Activated CD4-positive, alpha-beta T cell treated with anti-CD3 and anti-CD28 coated beads, Interleukin-2, amount 50 U/mL, for 4 hours (primary cell): ENCODE measurements at places on chromosomes 3 and 15.

- no peak for DNase-seq
Measured at GRCh38 chr3:171974986-171975837, 64.2 kb upstream of the FNDC3B start.

DNA sequence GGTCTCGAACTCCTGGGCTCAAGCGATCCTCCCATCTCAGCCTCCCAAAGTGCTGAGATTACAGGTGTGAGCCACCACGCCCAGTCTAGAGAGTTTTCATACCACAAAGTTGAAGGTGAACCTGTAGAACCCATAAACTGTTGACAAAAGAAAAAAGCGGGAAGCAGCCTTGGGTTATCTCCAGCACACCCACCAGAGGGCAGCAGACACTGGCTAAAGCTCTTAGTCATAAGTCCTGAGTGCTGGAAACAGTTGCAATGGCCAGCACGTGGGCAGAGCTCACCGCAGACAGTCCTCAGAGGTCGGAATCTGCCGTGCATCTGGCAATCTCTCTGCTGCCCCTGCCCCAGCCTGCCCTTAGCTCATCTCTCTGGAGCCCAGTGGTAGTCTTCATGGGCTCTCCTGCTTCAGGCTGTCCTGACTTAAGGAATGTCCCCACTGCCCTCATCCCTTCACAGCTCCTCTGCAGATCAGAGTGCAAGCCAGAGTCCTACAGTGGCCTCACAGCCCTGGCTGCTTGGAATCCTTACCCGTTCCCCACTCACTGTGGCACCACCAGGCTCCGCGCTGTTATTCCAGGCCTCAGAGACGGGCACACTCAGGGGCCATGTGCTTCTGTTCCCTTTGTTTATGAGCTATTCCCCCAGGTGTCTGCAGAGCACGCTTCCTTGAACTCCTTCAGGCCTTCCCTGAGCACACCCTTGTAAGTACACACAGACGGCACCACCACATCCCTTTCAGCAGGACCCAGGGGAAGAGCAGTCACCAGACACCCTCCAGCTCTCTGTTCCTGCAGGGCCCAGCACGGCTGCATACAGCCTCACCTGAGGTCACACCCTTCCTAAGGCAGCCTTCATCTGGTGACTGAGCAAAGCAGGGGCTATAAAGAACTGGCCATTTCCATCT lies 8.8 kb upstream of the ELP6 start:
- peak; percentile 61 for DNase-seq

GRCh38 chr15:78565951-78566774 lies 843 bp downstream of the CHRNA5 start:
- DNase-seq: no peak

- DNase-seq: no peak
Measured at GRCh38 chr3:185311991-185312390, 50.9 kb upstream of the MAP3K13 start.

DNA sequence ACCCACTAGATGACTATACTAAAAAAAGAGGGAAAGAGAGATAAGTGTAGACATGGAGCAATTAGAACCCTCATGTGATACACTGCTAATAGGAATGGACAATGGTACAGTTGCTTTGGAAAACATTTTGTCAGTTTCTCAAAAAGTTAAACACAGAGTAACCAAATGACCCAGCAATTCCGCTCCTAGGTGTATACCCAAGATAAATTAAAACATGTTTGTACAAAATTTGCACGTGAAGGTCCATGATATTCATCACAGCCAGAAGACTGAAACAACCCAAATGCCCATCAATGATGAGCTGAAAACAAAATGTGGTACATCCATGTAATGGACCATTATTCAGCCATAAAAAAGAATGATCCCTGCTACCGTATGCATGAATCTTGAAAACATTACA lies 11.8 kb downstream of the MESP2 start:
- DNase-seq: no peak

GRCh38 chr3:184349563-184350470 lies 11.6 kb downstream of the CLCN2 start:
- DNase-seq: no peak

GRCh38 chr15:50146632-50147031 lies 27.6 kb upstream of the ATP8B4 start:
- DNase-seq: no peak

DNA sequence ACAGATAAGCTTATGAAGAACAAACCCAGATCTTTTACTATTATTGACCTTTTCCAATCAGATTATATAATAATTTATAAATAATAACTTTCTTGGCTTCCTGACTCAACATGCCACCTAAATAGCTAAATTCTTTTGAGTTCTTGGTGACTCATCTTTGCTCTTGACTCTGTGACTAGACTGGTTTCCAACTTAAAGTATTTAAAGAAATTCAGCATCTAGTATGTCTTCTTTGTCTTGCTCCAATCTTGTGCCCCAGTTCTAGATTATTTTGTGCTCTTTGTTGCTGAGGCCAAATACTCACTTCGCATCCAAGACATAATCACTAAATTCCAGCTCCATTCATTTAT lies 483.2 kb upstream of the TBL1XR1 start:
- DNase-seq: no peak

GRCh38 chr3:9826815-9827573 lies 16.8 kb downstream of the RPUSD3 start:
- DNase-seq: no peak

DNA sequence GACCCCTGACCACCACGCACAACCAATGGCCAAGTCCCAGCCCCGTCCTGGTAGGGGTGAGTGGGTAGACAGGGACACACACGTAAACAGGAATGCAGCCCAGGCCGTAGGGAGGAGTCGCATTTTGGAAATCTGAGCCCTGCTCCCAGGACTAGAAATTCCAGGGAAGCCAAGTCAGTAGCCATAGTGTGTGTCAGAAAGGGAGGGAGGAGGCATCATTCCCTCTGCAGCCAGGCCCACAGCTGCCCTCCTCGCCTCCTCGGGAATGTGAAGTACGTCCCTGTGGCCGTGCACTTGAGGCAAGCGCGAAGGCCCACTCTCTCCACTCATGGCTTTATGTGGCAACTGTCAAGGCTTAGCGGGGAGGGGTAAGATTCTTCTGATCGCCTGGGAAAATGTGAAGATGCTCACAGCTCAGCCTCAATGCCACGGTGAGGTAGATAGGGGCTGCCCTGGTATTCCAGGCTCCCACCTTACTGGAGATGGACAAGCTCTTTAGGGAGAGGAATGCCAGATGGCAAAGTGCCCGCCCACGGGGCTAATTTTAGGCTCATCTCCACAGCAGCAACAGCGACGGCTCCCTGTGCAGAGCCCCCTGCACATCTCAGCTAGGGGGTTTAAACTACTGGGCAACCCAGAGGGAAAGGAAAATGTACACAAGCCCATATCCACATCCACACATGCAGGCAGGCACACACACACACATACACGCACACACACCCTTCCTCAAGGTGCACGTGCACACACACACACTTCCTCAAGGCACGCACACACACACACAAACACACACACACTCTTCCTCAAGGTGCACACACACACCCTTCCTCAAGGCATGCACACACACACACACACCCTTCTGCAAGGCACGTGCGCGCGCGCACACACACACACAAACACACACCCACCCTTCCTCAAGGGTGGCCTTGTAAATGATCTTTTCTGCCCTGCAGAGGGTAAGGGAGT lies 65.5 kb downstream of the ADCY5 start:
- DNase-seq: no peak

GRCh38 chr15:52179278-52180195 lies 11.7 kb downstream of the GNB5 start:
- peak; percentile 84 for DNase-seq

DNA sequence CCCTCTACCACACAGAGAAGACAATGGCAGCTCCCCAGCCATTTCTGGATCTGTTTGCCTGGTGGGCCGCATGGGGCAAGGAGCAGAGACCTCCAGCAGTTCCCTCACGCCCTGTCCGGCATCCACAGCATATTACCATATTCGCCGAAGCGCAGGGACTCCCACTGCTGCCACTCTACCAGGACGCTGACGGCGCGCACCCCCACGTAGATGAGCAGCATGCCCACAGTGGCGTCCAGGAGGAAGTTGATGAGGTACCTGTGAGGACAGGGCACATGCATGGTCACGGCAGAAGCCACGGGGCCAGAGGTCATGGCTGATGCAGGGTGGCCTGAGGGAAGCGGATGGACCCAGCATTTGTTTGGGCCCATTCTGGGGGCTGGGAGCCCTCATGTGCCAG lies 14.8 kb upstream of the MUSTN1 start:
- no peak for DNase-seq

DNA sequence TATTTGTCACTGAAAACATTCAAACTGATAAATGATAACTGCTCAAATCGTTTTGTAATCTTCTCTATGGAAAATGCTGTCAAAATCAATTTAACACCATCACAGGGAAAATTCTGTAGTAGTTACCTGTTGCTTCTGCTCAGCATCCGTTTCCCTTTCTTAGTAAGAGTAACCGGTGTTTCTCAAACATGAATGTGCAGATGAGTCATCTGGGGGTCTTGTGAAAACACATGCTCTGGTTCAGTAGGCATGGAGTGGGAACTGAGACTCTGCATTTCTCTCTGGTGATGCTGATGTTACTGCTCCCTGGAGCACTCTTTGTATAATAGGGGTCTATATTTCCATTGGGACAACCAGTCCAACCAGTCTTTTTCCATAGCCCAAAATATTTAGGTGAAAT lies 145.1 kb downstream of the SEMA6D start:
- no peak for DNase-seq

GRCh38 chr3:43211681-43212080 lies 74.7 kb upstream of the SNRK start:
- no peak for DNase-seq

DNA sequence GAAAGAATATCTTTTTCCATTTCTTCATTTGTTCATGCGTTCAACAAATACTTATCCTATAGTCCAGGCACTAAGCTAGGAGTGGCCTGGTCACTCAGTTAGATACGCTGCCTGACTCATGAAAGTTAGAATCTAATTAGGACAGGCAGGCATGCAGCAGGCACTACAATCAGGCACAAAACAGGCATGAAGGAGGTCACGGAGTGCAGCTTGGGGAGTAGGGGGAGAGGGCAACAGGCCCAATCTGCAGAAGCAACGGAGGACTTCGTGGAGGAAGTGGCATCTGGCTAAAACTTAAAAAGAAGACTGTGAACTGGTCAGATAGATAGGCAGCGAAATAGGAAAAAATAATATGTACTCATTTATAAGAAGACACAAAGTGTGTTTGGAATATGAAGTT lies 420.9 kb downstream of the MAGI1 start:
- DNase-seq: no peak

DNA sequence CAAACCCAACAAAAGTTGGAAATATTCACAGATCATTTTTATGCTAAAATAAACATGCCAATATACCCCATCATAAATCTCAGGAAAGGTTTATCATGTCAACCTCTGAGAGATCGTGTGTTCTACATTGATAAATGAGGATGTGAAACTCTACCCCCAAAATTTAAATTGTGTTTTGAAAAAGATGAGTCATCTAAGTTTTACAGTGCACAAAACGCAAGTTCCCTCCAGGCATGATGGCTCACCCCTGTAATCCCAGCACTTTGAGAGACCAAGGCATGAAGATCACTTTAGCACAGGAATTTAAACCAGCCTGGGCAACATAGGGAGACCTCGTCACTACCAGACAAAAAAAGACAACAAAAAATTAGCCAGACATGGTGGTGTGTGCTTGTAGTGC lies 1487.0 kb upstream of the GBE1 start:
- no peak for DNase-seq

GRCh38 chr15:88986949-88987590 lies 73.9 kb upstream of the MFGE8 start:
- DNase-seq: no peak

DNA sequence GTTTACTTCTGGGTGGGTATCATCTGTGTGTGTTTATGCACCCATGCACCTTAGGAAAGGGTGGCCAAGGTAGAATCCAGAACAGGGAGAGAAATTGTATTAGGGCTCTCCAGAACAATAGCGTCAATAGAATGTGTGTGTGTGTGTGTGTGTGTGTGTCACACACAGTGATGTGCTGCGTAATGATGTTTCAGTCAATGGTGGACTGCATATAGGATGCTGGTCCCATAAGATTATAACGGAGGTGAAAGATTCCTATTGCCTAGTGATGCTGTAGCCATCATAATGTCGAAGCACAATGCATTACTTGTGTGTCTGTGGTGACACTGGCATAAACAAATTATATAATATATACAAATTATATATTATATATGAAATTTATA lies 69.3 kb upstream of the PRR23C start:
- DNase-seq: no peak

DNA sequence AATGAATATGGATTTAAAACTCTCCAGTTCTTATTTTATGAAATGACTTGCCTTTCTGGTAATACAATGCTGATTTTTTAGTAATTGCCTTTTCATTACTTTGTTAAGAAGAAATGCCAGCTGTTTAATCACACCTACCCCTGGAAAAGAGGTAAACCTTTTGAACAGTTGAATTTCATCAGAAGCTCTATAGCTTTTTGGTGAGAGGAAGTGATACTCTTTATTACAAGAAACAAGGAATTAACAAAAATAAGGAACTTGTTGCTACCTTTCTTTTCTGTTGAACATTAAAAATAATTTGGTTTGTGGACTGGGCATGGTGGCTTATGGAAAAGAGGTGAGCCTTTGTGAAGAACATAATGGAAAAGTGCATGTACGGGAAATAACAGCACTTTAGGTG lies 19.7 kb downstream of the BLOC1S6 start:
- no peak for DNase-seq

- no peak for DNase-seq
Measured at GRCh38 chr3:112293368-112294321, at the start of gene SLC9C1. SLC9C1 (minus strand) TSS chr3:112294216; CDS start chr3:112286791, 7,425 bp downstream.

DNA sequence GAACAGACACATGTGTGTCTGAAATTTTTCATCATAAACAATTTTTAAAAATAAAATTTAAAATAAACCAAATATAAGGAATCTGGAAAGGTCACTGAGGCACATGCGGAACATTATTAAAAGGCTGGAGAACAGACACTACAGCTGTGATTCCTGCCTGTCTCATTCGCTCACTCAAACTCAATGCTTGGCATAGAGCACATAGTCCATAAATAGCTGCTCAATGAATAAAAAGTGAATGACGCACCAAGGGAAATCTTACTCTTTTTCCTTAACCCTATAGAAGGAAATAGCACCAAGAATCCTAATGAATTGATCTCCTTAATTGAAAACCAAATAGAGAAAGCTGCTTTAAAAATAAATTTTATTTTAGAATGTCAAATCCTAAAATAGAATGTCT lies 98.4 kb downstream of the FSIP1 start:
- DNase-seq: no peak

DNA sequence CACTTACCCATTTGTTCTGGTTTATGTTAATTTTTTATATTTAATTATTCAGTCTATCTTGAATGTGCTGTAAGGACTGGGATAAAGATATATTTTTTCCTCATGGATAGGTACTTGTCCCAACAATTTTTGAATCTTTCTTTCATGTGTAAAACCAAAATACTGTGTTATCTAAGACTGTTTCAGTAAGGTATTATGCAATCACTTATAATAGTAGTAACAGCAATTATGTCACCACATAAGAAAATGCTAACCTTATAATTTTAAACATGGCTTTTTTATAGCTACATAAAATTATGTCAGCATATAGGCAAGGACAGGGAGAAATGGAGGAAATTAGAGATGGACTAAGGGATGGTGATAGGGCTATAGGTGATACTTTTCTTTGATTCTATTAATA lies 2.9 kb upstream of the CTDSPL start:
- DNase-seq: no peak

- no peak for DNase-seq
Measured at GRCh38 chr15:101046826-101047225, 127.7 kb downstream of the LRRK1 start.
